ENCODE measurements at places on chromosomes 12 and 14.

DNA sequence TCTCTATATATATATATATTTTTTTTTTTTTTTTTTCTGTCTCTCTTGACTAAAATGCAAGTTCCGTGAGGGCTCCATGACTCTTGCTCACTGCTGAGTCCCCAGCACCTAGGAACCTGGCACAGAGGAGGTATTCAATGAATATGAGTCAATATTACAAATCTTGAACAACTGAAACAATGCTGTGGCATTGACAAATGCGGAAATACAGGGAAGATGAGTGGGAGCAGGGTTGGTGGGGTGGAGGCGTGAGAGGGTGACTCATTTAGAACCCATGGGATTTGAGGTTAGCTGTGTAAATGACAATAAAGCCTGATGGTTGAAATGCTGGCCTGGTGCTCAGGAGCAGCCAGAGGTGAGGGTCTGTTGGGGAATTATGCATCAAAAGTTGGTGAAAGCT is 121.7 kb upstream of the FUT8 start:
- DNase-seq = no peak

DNA sequence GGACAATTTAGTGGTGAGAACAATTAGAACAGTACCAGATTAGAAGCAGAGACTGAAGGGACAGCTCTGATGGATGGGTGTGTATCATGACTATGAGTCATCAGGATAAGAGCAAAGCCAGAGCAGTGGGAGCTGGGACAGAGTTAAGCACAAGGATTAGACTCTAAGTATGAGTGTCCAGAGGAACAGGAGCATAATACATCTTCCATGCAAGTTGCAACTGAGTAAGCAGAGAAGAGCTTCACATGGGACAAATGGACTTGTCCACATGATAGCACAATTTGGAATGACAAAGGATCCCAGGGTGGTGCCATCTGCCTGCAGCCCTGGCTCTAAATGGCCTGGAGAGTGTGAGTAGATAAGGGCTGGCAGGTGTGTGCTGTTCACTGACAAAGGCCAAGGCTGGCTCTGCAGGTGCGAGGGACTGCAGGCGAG is 226.4 kb upstream of the CAND1 start:
- peak; percentile 13 for DNase-seq

DNA sequence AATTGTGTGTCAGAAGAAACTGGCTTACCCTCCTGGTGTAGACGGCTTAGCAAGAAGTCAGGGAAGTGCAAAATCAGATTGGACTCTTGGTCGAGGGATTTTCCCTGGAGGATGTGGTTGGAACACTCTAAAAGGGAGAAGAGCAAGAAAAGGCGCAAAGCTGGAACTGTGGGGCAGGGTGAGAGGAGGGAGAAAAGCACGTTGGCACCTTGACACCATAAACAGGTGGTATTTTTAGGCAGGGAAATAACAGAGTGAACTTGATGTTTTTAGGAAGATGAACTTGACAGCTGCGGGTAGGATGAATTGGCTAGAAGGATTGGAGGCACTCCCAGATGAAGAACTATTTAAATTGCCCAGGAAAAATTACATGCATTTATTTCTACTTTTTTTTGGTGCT is 67.7 kb downstream of the HCAR2 start:
- DNase-seq = no peak

GRCh38 chr14:69059658-69060623 is 80.8 kb upstream of the ACTN1 start:
- no peak for DNase-seq

DNA sequence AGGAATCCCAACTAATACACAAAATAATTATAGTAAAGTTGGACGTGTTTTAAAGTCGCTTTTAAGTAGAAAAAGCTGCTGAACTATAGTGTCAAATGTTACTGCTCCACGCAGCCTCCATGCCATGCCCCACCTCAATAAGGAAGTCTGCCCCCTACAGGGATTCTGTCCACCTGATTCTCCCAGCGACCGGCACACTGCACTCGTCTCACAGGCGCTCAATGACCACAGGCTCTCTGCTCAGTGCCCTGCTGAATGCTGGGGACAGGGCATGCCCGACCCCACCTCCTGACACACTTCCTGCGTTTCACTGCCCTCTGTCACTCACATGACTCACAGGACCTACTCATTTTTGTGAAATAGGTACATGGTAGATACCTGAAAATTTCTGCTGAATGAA is 48.9 kb downstream of the BDKRB1 start:
- DNase-seq = no peak

DNA sequence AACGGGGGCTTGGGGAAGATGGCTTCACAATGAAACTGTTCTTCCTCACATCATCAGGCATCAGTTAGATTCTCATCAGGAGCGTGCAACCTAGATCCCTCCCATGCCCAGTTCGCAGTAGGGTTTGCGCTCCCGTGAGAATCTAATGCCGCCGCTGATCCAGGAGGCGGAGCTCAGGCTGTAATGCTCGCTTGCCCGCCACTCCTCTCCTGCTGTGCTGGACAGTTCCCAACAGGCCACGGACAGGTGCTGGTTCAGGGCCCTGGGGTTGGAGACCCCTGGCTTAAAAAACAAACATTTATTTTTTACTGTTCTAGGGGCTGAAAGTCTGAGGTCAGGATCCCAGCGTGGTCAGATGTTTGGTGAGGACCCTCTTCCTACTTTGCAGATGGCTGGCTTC is 180.5 kb downstream of the FBXL14 start:
- no peak for DNase-seq

- no peak for DNase-seq
These were observed 70.3 kb upstream of the NR2C1 start for GRCh38 chr12:95143621-95144205.

DNA sequence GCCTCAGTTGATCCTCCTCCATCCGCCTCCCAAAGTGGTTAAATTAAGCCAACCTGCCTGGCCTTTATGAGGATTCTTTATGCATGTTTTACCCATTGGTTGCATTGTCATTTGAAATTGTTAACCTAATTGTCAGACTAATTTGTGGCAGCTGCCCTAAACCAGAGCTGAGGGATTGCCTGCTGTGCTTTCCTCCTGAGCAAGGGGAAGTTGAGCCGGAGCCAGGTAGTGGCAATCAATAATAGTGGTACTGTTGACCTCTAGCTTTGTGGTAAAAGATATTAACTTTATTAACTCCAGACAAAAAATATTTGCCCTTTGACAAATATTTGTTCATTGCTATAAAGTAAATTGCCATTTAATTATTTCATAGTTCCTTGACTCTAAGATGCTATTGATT is 5.6 kb upstream of the HEBP1 start:
- DNase-seq = no peak

All from pons (tissue), 1 donor.